ENCODE measurements at places on chromosomes 16 and 17.

DNA sequence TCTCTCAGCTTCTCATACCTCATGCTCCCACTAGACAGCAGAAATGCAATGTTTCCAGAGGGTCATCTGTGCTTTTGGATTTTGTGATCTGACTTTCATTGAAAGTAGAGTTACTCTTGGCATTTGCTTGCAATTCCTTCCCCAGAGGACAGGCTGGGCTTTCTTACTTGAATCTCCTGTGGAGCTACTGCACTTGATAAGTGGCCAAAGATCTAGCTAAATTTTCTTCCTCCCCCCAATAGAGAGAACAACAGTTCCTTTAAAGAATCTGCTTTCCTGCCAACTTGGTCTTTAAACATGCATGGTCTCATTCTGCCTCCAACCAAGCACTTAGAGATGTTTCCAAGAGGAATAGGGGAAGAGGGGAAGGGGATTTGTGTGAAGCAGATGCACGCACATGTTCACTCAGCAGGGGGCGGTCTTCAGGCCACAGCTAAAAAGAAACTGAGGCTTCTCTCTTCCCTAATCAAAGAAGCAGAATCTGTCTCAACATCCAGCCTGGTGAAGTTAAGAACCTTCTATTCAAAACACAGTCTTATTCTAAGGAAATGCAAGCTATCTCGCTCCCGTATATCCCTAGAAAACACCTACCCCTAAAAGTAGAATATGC lies 229.6 kb downstream of the ZFHX3 start:
- no peak for DNase-seq

DNA sequence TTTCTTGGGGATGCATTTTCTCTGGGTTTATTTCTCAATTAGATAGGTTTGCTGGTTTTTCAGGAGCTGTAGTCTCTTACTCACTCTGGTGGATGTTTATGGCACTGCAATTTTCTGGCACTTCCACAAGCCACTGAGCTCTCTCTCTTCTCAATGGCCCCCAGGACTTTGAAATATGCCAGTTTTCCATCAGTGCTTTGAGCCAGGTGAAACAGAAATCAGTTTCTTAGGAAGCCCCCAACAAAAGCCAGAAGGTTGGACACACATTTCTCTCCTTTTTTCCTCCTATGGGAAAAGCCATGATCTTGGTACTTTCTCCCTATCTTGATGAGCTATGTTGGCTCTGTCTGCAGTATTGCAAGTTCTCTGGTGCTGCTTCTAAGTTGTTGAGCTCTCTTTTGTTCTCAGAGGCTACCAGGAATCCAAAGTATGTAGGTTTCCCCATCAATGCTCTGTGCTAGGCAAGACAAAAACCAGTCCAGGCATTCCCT lies 90.7 kb upstream of the SMIM36 start:
- no peak for DNase-seq

DNA sequence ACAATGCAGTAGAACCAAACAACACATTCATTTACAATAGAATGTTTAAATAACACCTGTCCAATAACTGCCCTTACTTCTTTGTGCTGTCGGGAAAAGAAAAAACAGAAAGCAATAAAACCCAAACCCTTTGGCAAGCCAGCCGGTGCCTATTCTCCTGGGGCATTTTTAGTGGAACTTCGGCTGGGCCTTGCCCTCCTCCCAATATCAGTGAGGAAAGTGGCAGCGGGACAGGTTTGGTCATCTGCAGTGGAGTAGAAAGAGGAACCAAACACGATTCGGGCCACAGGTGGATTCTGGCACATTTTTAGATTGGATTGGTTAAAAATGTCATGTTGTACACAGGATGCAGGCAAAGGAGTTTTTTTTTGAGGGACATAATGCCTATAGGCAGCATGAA lies 32.0 kb downstream of the PSME3IP1 start:
- no peak for DNase-seq

- DNase-seq: no peak
Measured at GRCh38 chr17:3740611-3741073, 16.9 kb downstream of the HASPIN start.

- no peak for DNase-seq
Measured at GRCh38 chr16:80946481-80946880, 60.2 kb downstream of the CMC2 start.

- no peak for DNase-seq
Measured at GRCh38 chr16:79074951-79075350, 525.6 kb downstream of the MAF start.

GRCh38 chr16:51057969-51058337 lies 93.1 kb downstream of the SALL1 start:
- DNase-seq: no peak

DNA sequence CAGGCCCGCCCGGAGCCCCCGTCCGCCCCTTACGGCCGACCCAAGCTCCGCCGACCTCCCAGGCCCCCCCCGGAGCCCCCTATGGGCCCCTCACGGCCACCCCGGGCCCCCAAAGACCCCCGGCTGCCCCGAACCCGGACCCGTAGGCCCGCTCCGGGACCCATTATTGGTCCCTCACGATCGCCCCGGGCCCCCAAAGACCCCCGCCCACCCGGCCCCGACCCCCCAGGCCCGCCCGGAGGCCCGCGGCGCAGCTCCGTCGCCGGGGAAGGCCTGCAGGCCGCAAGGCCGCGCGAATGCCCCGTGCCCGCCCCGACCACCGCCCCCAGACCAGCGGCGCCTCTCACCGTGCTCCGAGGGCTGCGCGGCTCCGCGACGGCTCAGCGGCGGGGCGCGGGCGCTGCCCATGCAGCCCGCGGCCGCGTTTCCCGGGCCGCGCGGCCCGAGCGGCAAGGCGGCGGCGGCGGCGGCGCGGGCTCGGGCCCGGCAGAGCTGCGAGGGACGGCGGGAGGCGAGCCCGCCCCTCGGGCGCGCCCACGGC lies 393 bp downstream of the ANKRD11 start:
- DNase-seq: no peak

DNA sequence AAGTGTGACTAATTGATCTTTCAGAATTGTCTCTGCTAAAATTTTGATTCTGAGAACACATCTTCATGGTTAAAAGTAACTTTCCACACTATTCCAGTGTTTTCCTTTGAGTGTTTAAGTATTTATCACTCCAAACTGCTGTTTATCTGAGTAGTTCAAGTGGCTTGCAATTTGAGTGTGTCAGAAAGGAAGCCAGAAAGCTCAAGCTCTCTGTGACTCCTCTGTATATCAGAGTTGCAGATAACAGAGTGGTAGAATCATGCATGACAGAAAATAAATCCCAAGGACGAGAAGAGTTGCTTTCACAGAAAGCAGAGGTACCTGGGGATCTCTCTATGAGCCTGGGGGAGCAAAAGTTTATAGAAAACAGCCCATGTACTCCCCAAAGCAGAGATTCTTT lies 130.0 kb downstream of the CYB561 start:
- DNase-seq: no peak

DNA sequence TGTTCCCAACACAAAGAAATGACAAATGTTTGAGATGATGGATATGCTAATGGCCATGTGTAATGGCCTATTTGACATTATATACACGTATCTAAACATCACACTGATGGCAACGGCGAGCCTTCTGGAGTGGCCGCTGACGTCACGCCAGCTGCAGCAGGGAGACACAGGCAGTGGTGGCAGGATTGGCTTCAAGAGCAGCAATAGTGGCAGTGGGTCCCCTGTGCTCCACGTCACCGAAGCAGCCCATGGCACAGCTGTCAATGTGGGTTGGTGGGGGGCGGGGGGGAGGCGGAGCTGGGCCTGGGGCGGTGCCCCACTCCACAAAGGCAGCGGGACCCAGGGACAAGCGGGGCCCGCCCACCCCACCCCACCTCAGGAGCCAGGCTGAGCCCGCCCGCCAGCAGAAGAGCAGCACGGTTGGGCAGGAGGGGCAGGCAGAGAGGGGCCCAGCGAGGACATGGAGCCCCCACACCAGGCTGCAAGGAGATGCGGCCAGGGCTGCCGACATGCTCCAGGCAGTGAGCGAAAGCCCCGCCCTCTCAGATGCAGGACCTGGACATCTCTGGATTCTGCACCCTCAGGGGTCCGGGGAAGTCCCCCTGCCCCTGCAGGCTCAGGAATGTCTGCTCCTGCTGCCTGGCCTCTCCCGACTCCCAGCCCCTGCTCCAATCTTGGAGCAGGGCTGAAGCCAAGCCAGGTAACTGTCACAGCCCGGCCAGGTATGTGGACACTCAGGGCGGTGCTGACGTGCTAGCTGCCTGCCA lies 64.6 kb downstream of the USP32 start:
- no peak for DNase-seq

DNA sequence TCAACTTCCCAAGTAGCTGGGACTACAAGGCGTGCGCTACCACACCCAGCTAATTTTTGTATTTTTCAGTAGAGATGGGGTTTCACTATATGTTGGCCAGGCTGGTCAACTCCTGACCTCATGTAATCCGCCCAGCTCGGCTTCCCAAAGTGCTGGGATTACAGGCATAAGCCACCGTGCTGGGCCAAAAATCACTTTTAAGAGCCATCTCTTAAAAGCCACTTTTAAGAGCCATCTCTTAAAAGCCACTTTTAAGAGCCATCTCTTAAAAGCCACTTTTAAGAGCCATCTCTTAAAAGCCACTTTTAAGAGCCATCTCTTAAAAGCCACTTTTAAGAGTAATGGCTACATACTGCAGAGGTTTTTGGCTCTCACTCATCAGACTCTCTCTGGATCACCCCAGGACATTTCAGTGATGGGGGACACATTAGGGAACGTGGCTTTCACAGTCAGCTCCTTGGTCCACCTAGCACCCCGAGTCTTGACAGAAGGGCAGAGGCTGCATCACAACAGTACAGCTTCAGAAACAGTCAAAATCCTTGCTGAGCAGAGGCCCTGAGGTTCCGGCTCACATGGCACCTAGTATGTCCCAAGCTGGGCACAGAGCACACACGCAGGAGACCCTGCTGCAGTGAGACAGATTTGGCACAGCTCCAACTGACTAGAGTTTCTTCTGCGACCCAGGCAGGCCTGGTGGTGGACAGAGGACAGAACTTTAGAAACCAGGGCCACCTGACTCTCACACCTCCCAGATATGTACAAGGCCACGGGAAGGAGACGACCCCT lies 23.6 kb downstream of the RANBP10 start:
- no peak for DNase-seq

- no peak for DNase-seq
Measured at GRCh38 chr17:58593123-58593522, 78.7 kb upstream of the MTMR4 start.

DNA sequence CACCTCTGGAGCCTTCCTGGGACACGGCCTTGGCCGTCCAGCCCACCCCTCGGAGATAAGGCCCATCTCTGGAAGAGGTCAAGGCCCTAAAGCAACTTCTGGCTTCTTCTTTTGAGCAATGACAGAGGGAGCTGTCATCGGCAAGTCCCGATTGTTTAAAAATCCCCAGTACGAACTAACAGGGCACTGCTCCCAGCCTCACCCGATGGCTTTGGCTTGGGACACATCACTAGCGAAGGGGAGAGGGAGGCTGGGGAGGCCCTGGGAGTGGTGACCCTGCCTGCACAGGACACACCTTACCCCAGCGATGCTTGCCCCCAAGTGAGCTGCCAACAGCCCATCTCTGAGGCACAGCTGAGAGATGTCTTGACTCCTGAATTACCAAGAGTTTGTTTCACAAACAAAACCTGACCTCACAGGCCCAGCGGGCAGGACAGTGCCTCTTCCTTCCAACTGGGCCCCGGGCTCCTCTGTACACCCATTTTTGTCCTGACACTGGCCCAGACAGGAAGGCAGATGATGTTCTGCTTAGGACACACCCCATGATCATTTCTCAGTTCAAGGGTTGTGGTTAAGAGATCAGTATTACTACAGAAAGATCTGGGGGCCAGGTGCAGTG lies 4.8 kb downstream of the SYNGR2 start:
- no peak for DNase-seq

DNA sequence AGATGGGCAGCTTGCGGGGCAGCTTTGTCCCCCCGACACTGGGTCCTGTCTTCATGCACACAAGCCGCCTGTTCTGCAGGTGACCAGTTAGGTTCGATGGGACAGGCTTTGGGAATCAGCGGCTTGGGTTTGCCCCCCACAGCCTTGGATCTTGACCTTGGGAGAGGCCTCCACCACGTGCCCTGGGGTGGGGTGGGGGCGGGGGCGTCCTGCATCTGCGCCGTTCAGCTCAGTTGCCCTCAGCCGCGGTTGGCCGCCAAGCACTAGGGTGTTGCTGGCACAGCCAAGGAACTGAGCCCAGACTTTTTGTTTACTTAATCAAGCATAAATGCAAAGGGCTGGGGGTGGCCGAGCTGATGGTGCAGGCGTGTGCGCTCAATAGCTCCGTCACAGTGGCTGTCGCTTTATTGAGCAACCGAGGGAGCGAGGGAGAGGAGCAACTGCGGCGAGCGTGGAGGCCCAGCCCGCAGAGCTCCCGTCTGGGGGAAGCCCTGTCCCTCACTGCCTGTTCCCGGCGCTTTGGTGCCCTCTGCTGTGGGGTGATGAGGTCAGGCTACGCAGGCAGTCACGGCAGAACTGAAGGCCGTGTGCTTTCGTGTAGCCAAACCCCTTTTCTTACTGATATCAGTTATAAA lies 33.9 kb downstream of the JPH3 start:
- DNase-seq: peak; percentile 54

DNA sequence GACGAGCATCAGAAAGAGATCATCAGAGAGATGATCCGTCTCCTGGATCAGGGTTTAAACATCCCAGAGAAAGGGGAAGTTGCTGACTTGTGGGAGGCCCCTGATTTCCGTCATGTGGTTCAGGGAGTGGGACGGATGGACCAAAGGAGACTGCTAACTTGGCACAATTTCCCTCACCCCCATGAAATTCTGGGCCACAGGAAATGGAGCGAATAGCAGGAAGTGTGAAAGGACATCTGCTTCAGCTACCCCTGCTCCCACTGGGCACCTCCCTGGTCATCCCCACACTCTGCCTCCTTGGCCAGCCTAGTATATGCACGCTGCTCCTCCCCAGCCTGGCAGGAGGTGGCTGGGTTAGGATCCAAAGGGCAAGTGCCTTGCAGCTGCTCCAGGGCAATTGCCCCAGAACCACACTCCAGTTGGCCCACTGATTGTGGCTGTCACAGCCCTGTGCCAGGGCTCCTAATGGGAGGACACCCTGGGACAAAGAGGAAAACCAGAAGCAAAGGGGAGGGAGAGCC lies 1.3 kb downstream of the ARRB2 start:
- no peak for DNase-seq

- no peak for DNase-seq
Measured at GRCh38 chr17:45313421-45313771, 3.4 kb downstream of the MAP3K14 start.

DNA sequence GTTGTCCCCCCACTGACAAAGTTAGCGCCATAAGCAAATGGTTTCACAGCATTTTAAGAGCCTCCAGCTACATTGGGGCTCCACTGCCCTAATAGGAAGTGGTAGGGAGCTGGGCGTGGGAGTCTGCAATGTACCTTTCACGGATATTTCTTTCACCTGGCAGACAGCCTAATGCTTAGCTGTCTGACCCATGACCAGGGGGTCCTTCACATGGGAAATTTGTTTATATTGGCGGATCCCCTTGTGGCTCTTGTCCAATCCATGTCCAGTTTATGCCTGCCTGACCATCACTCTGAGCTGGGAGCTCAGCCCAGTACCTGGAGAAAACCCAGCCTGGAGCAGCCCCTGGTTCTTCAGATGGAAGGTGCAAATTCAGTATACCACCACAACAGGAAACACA lies 145.0 kb downstream of the ZNF18 start:
- DNase-seq: no peak

- DNase-seq: no peak
Measured at GRCh38 chr16:83842756-83843507, 35.2 kb downstream of the HSBP1 start.

- DNase-seq: no peak
Measured at GRCh38 chr17:77727037-77727615, 231.4 kb upstream of the TNRC6C start.

Measured in AG09319 (cell line).